ENCODE measurements at places on chromosomes 13 and 19.
A peak's percentile ranks its signal among the peaks of the same experiment; 100 is the strongest.

GRCh38 chr19:7007859-7008258 is 13.4 kb downstream of the MBD3L2B start:
- DNase-seq = no peak

- no peak for DNase-seq
Observed at GRCh38 chr13:86760620-86761019, 910.6 kb upstream of the SLITRK5 start.

GRCh38 chr19:18300930-18301717 is 19.7 kb upstream of the JUND start:
- no peak for DNase-seq

GRCh38 chr19:55603115-55603514 is 2.3 kb upstream of the ZNF865 start:
- no peak for DNase-seq

GRCh38 chr13:98339684-98340425 is 162.8 kb upstream of the RNF113B start:
- DNase-seq = no peak

GRCh38 chr19:28636016-28636629 is 576.8 kb downstream of the UQCRFS1 start:
- no peak for DNase-seq

DNA sequence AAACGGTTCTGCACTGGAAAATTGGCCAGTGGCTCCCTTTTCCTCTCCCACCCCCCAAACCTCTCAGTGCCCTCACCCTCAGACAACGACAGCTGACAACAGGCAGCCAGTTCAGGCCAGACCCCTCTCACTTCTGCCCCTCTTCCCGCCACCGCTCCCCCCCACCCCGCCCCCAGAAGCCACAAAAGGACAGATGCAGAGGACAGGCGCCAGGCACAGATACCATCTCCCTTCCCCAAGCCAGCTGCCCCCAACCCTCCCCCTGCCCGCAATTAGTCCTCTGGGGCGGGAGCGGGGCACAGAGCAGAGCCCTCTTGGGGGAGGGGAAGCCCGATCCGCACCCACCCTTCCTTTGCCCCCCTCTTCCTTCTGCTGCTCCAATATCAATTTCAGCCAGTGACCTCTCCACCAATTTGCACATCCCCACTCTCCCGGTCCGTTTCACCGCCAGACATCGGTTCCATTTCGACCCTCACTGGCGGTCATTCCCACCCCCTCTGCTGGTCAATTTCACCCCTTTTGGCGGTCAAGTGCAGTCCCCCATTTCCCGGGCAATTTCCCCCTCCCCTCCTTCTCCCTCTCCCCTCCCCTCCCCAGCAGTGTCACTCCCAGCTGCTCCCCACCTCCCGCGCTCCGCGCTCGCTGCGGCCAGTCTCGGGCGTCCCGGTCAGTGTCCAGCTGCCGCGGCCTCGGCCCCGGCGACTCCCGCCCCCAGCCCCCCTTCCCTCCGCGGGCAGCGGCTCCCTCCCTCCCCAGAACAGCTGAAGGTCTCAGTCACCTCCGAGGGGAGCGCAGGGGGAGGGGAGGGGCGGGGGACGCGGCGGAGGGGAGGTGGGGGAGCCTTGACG is at the start of gene SHD:
TSS of gene SHD (plus strand) at position 848 of the 848 bp plus-strand sequence. CDS start 798 bp downstream, outside the sequence.
- no peak for DNase-seq

DNA sequence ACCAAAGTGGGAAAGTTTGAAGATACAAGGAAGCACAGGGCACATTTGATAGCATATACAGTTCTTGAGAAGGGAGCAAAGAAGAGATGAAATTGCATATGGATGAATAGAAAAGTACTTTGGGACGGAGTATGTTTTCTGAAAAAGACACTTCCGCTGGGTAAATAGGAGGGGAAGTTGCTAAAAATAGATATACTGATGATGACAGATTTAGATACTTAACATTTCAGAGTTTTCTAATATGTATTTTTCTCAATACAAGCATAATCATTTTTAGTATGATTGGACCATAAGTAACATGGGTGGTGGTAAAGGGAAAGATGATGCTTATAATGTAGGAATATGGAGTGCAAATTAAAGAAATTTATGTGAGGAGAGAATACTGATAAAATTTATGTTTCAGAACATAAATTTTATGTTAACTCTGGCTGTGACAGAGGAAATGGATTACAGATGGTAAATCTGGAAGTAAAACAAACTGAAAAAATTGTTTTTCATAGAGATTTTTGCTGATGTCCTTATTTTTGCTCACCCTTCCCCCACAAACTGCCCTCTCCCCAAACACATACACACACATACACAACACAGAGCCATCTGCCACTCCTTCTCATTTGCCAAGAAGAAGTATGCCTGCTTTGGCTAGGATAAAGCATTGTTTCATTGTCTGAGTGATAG is 583.9 kb upstream of the MIR17HG start:
- DNase-seq = peak; percentile 13

- no peak for DNase-seq
Observed at GRCh38 chr19:17180997-17181702, 34.0 kb upstream of the USE1 start.

DNA sequence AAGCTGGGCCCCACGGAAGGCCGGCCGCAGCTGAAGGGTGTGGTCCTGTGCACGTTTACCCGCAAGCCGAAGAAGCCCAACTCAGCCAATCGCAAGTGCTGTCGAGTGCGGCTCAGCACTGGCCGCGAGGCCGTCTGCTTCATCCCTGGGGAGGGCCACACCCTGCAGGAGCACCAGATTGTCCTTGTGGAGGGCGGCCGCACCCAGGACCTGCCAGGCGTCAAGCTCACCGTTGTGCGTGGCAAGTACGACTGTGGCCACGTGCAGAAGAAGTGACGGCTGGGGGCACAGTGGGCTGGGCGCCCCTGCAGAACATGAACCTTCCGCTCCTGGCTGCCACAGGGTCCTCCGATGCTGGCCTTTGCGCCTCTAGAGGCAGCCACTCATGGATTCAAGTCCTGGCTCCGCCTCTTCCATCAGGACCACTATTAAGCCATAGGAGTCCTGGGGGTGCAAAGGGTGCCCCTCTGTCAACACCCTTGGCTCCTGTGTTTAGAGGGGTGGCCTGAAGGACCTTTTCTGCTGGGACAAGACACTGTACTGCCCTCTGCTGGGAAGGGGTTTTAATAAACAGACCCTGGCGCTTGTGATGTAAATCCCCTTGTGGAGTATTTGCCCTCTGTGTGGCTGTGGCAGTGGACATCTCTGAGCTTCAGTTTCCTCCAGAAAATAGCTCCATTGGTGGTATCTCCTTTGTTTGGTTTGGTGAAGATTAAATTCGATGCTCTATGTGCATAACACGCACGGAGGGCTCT is 1.9 kb downstream of the MRPS12 start:
- no peak for DNase-seq

DNA sequence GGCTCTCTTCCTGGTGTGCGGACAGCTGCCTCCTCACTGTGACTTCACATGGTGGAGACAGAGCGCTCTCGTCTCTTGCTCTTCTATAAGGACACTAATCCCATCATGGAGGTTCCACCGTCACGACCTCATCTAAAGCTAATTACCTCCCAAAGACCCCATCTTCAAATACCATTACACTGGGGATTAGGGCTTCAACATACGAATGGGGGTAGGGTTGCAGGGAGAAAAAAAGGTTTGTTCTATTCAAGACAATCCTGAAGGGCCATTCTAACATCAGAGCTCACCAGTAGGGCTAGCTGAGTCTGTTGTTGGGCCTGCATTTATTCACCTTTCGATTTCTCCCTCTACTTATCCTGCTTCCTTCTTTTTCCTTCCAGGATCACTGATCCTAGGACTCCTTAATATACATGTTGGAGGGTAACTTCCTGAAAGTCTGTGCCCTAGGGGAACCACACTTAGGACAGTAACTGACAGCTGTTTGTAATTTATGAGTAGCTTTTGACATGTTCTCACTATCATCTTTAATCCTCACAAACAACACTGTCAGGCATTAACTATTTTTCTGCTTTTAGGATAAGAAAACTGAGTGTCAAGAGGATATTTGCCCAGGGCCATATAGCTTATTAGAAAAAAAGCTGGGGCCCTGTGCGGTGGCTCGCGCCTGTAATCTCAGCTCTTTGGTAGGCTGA is 18.8 kb upstream of the GTF2F2 start:
- no peak for DNase-seq

GRCh38 chr13:30751183-30751933 is 16.0 kb downstream of the ALOX5AP start:
- DNase-seq = no peak

DNA sequence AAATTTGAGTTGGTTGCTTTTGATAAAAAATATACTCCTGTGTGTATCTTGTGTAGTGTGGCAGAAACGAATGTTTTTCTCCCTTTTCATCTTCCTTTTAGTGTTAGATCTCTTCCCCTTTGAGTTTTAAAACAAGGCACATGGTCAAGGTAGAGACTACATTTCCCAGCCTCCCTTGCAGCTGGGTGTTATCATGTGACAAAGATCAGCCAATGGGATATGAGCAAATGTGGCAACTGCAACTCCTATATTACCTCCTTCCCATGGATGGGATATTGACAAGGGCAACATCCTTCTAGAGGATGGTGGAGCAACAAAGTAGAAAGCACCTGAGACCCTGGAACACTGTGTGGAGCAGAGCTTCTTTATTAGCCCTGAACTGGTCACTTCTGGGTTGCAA is 42.4 kb downstream of the ADGRE3 start:
- peak; percentile 5 for DNase-seq

DNA sequence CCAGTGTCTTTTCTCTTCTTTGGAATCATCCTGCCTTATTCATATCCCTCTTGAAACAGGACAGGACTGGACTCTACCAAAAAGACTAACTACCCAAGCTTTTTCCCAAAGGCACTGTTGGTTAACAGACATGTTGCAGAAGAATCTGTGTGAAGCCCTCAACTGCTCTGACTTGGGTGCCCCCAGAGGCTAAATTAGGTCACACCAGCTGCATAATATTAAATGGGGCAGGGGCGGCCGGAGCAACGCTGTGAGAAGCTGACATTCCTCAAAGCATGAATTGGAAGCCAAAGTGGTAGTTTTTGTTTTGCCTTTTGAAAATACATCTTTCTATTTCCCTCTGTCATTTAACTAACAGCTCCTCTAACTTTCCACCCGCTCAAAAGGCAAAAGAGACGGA is 185.9 kb downstream of the LHFPL6 start:
- DNase-seq = no peak

DNA sequence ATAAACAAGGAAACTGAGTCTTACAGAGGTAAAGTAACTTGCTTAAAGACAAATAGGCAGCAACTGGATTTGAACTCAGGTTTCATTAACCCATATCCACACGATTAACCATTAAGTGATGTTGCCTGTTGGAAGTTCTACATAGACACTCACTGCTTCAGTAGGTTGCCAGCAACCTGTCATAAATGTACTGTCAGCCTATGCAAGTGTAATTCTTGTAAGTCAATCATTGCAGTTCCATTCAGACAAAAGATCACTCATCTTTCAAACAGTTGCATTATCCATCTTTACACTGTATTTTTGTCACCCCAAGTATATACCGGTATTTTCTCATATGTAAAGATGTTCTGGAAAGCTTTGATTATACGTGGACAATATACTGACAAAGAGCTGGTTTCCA is 676.9 kb upstream of the PCDH20 start:
- DNase-seq = no peak

DNA sequence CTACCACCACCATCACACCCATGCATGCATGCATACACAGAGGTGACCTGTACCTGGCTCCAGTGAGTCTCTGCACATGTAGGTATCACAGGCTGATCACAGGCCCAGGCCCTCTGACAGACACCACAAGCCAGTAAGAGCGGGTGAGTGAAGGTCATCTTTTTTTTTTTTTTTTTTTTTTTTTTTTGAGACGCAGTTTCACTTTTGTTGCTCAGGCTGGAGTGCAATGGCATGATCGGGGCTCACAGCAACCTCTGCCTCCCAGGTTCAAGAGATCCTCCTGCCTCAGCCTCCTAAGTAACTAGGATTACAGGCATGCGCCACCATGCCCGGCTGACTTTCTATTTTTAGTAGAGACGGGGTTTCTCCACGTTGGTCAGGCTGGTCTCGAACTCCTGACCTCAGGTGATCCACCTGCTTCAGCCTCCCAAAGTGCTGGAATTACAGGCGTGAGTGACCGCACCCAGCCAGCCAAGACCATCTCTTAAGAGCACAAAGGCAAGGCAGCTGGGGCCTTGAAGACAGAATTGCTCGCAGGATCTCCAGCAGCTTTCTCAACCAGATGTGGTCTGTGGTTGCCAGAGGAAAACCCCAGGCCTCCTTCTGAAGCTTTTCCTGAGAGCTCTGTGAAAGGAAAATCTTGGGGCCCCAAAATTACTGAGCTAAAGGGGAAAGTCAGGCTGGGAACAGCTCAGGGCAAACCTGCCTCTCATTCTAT is 3.2 kb upstream of the NKG7 start:
- DNase-seq = no peak

DNA sequence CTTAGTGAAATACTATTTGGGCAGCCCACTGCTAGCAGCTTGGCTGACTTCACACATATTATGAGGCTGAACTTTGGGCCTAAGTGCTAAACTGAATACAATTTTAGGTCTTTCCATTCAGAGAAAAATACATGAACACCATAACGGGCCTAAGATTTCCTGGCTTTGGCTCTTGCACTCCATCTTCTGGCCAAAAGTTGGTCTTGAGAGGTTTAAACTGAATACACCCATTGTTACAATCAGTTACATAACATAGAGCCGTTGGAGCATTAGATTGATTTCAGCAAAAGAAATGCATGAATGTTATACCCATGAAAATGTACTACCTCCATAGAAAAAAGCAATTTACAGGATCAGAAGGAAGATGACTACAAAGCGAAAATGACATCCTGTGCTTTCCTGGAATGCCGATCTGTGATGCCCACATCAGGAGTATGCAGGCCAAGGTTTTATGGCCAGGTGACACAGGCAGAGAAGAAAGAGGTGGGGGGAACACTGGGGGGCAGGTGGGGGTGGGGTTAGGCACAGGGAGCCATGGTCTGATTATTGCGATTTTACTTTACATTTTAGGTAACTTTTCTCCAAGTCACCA is 11.1 kb upstream of the SHISA2 start:
- DNase-seq = no peak

DNA sequence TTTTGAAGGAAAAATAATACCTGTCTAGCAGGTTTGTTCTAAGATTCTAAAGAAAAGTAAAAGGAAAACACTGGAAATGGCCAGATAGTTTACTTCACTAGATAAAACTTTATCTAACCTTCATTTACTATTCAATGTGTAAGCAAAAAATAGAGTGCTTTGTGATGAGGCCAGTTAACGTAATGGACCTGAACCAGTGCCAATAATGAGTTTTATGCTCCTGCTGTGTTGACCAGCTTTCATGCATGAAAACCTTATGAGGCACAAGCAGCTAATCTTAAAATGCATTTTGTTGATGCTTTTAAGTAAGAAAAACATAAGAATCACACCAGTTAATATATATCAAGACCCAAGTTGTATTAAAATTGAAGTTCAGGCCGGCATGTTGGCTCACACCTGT is 617.2 kb upstream of the GPC6 start:
- DNase-seq = no peak

GRCh38 chr19:13951799-13952153 is 533 bp upstream of the DCAF15 start:
- DNase-seq = peak; percentile 49

Measured in NCI-H446 treated with DMSO at 0.1 percent for 48 hours (cell line).